ENCODE measurements at places on chromosomes 16 and 17. TPM values are rescaled to one million over a fixed set of nuclear protein-coding genes. Genes with fewer than 3 reads are reported as not detected.

TTLL6 gene
- not detected for total RNA-seq

DNA sequence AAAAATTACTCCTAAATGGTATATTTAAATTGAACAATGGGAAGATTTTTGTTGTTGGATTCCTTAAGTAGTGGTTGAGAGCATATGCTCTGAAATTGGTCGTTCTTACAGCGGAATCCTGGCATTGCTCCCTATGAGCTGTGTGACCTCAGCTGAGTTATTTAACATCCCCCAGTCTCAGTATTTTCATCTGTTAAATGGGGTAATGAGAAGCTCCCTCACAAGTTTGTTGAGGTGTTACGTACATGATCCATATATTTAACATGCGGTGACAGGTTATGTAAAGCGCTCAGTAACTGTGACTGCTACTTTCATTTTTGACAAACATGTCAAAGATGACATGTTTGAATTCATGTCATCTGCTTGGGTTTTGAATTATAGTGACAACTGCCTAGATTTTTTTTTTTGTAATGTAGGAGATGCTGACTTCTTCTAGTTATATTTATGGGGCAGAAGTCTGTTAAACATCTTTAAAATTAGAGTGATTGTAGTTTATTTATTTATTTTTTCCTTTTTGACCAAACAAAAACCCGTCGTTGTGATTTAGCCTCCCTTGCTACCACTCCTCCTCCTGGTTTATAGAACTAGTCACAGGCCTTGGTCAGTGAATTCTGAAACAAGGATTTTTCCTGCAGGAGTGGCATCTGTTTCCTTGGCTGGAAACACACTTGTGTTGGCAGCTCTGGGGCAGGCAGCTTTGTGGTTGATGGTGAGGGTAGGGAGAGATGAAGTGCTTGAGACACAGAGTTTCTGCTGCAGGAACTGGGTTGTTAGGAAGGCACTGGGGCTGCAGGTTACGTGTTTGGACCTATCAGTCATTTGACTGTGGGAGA, 268.8 kb downstream of the SNX29 start:
- H3K27me3 ChIP-seq: no peaks in the 10 kb centered on the region
- no peaks in the 10 kb centered on the region for H3K4me1 ChIP-seq
- no peaks in the 10 kb centered on the region for H3K36me3 ChIP-seq
- DNase-seq: no peak

- H3K27me3 ChIP-seq: no peaks in the 10 kb centered on the region
- DNase-seq: no peak
- H3K36me3 ChIP-seq: no peaks in the 10 kb centered on the region
- H3K4me3 ChIP-seq: no peak overlapping the region
- no peaks in the 10 kb centered on the region for H3K4me1 ChIP-seq
Measured at GRCh38 chr17:72531729-72532128, 410.9 kb downstream of the SOX9 start.

DNA sequence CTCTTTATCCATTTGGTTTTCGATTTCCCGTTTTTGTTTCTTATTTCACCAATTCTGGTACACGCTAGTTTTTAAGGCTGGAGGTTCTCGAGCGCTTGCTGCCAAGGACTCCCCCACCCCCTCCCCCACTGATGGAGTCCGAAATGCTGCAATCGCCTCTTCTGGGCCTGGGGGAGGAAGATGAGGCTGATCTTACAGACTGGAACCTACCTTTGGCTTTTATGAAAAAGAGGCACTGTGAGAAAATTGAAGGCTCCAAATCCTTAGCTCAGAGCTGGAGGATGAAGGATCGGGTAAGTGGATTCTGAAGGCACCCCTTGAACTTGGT, 825 bp downstream of the RPTOR start:
- H3K27me3 ChIP-seq: no peaks in the 10 kb centered on the region
- peak overlapping the region; percentile 91 for H3K4me3 ChIP-seq
- no peak for DNase-seq

DNA sequence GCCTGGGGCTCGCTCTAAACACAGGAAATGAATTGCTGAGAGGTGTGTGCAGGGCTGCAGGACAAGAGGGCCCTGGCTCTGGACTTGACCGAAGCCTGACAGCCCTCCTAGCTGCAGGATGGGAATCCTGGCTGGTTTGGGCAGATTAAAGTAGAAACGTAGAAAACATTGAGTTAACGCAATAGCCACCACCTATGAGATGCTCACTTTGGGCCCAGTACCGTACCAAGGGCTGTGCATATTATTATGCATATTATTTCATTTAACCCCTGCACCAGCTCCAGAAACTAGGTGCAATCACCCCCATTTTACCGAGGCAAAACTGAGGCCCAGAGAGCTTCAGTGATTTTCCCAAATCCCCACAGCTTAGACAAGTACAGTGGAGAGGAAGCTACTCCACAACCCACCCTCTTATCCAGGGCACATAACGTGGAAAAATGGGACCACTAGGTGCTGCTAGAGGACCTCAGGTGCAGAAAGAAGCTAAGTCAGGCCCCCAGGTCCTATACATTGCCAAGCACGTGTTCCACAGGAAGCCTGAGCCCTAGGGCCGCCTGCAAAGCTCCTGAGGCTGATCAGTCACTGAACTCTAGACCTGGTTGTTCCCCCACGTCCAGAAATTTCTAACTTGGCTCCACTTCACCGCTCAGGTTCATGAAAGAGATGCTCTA, 79.2 kb downstream of the MYH11 start:
- H3K27ac ChIP-seq: no peak overlapping the region
- H3K4me3 ChIP-seq: no peak overlapping the region
- DNase-seq: peak; percentile 33
- H3K36me3 ChIP-seq: no peaks in the 10 kb centered on the region
- no peaks in the 10 kb centered on the region for H3K4me1 ChIP-seq
- H3K27me3 ChIP-seq: peaks cover 8% of the 10 kb centered on the region

DNA sequence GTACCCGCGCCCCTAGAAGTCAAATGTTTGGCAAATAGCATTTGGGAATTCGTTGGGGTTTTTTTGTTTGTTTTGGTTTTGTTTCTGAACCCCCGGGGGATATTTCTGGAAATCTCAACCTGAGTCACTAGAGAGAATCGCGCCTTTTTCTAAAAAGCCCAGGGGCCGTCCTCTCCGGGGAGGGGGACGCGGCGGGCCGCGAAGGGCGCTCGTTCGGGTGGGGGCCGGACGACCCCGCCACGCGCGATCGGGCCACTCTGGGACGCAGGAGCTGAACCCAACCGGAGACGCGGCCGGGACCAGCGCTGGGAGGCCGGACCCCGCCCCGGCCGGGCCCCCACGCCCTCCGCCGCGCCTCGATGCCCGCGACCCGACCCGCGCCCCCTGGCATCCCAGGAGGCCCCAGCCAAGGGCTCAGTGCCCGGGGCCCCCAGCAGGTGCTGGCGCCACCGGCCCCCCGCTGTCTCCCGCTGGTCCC, 302 bp downstream of the LITAF start:
- H3K36me3 ChIP-seq: peaks cover 21% of the 10 kb centered on the region
- peak overlapping the region; percentile 82 for H3K27ac ChIP-seq
- H3K27me3 ChIP-seq: peaks cover 6% of the 10 kb centered on the region
- no peak for DNase-seq
- peak overlapping the region; percentile 90 for H3K4me3 ChIP-seq
- peaks cover 45% of the 10 kb centered on the region for H3K4me1 ChIP-seq

ALDH3A2 gene
- 25.1 TPM for total RNA-seq

DNA sequence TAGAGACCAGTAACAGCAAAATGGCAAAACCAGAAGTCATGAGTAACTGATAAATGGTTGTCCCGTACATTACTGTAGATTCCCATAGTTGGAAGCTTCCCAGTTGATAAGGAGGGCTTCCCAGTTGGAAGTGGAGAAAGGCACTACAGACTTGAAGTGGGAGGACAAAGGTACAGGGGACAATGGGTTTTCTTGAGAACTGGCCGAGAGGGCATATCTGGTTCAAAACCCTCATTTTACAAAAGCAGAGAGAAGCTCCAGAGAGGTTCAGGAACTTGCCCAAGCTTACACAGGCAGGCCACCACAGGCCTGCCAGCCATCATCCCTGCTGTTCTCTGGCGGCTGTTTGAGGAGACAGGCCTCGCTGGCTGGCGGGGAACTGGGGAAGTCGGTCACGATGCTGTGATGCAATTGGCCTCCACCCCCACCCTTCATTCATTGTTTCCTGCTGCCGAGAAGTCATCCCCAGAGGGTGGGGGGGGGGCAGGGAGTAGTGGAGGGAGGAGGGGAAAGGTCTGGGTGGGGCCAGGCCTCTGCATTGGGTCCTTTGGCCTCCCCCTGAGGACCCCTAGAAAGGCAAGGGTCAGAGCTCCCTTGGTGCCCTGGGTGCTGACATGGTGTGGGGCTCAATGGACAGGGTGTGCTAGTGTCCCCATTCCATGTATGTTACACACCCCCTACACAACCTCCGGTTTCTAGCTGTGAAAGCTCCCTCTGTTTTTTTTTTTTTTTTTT, 3.0 kb downstream of the UBALD2 start:
- peaks cover 55% of the 10 kb centered on the region for H3K4me1 ChIP-seq
- H3K36me3 ChIP-seq: peaks cover 55% of the 10 kb centered on the region
- DNase-seq: peak; percentile 89
- H3K27me3 ChIP-seq: no peaks in the 10 kb centered on the region
- peak overlapping the region; percentile 95 for H3K4me3 ChIP-seq

TBC1D3G gene
- not detected for total RNA-seq

CARD14 gene
- not detected for total RNA-seq

DNA sequence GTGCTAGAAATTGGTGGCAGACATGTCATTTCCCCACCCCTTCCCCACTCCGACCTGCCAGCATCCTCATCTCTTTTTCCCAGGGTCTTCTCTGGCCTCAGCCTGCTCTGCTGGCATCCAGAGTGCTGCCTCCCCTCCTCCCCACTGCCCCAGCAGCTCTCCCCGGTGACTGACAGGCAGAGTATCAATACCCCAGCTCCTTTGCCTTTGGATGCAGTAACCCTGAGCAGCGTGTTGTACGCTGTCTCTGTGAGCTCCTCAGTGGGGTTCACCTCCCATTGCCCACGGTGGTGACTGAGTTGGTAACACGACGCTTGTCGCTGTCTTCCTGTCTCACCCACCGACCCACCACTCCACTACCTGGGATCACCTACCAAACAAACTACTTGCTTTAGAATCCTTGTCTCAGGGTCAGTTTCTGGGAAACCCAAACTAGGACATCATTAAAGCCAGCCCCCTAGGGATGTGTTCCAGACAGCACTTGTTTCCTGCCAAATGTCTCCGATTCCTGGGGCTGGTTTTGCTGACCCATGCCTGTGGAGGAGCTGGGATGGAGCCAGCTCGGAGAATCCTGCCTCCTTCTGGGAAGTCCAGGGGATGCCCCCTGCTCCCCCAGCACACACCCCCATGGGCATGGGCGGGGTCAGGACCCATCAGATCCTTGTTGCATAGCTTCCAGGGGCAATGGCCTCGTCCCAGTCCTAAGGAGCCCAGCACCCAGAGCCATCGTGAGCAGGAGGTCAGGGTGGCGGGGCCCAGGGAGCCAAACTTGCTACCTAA, 8.3 kb upstream of the SBK1 start:
- peaks cover 21% of the 10 kb centered on the region for H3K4me1 ChIP-seq
- DNase-seq: no peak
- no peaks in the 10 kb centered on the region for H3K36me3 ChIP-seq
- H3K27me3 ChIP-seq: no peaks in the 10 kb centered on the region
- H3K4me3 ChIP-seq: no peak overlapping the region

DNA sequence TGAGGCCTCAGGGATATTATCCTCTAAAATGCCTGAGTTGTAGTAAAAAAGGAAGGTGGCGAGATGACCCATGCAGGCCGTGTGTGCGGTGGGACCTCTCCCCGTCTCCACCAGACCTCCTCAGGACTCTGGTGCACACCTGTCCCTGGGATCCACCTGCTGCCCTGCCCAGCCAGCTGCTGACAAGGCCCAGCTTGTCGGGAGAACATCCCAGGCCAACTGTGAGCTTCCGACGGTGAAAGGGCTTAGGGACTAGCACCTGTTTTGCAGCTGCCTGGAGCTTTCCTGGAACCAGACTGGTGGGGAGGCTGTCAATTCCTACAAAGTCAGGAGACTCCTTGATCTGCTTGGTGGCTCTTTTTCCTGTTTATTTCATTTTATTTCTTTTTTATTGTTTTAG, 11.6 kb downstream of the IL34 start:
- peaks cover 12% of the 10 kb centered on the region for H3K4me1 ChIP-seq
- no peak overlapping the region for H3K27ac ChIP-seq
- H3K36me3 ChIP-seq: no peaks in the 10 kb centered on the region
- peaks cover 2% of the 10 kb centered on the region for H3K27me3 ChIP-seq
